ENCODE measurements at places on chromosomes 16 and 17.
A peak's percentile ranks its signal among the peaks of the same experiment; 100 is the strongest.

- H3K27ac ChIP-seq, result peak overlapping the region; percentile 78
- H3K27me3 ChIP-seq, result no peaks in the 10 kb centered on the region
- no peak for DNase-seq
- H3K36me3 ChIP-seq, result no peaks in the 10 kb centered on the region
- no peak overlapping the region for H3K4me3 ChIP-seq
These were observed 1.3 kb downstream of the RNF157 start for GRCh38 chr17:76238847-76239537.

GRCh38 chr17:68867759-68868516, 87.3 kb downstream of the ABCA8 start:
- no peaks in the 10 kb centered on the region for H3K4me1 ChIP-seq
- no peaks in the 10 kb centered on the region for H3K27me3 ChIP-seq
- no peaks in the 10 kb centered on the region for H3K36me3 ChIP-seq
- DNase-seq, result no peak

DNA sequence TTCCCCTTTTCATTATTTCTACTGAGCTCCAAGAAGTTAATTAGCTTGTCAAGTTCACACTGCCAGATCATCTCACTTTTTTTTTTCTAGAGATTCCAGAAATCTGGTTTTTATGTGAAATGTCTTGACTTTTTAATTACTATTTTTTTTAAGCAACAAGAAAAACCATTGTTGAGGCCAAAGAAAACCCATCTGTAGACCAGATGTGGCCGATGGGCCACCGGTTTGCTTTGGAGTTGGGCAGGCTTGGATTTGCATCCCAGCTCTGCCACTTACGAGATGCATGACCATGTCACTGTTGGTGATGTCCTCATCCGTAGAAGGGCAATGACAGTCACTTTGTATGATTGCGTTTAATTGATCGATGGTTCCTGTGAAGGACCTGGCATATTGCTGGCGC, 34.2 kb upstream of the MRTFB start:
- no peaks in the 10 kb centered on the region for H3K4me1 ChIP-seq
- no peaks in the 10 kb centered on the region for H3K27me3 ChIP-seq
- H3K4me3 ChIP-seq, result no peak overlapping the region
- no peak for DNase-seq

GRCh38 chr17:10031606-10032005, 126.5 kb upstream of the RCVRN start:
- H3K4me3 ChIP-seq, result no peak overlapping the region
- no peaks in the 10 kb centered on the region for H3K27me3 ChIP-seq
- H3K4me1 ChIP-seq, result no peaks in the 10 kb centered on the region

- H3K4me3 ChIP-seq, result peak within 1 kb of the TSS; percentile 94
- H3K36me3 ChIP-seq, result no peaks in the 10 kb centered on the region
- DNase-seq, result peak; percentile 78
- H3K4me1 ChIP-seq, result peaks cover 25% of the 10 kb centered on the region
These were observed at the start of gene CHMP6 for GRCh38 chr17:80991645-80992076. Gene CHMP6 (plus strand): TSS chr17:80991841. CDS start chr17:80991919, 78 bp downstream.

DNA sequence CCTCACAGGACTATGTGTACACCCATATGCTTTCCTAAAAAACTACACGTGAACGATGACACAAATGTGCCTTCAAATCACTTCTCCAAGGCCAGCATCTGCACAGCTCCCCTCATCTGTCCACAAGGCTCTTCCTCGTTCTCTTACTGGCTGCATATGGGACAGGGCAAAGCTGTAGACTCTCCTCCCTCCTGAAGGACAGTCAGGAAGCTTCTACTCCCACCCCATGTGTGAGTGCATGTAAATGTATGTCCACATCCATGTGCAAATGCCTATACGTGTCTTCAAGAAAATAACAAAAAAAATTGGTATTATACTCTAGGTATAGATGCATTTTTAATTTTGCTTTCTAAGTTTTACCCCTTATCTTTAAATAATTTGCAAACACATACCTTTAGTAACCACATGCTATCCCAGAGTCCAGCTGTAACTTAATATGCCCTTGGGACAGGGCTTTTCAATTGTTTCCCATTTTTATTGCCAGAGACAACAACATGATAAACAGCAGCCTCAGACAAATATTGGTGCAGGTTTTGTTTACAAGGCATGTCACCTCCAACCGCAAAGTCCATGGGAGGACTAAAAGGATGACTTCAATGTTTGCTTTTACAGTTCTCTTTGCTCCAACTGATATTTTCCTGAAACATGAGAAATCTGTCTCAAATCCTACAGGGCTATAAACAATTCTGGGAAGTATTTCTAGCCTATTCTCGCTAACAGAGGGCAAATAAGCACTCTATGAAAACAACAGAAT, 31.6 kb upstream of the FAAP100 start:
- H3K4me1 ChIP-seq, result no peaks in the 10 kb centered on the region
- H3K36me3 ChIP-seq, result peaks cover 82% of the 10 kb centered on the region
- DNase-seq, result no peak
- H3K4me3 ChIP-seq, result no peak overlapping the region
- no peak overlapping the region for H3K27ac ChIP-seq

DNA sequence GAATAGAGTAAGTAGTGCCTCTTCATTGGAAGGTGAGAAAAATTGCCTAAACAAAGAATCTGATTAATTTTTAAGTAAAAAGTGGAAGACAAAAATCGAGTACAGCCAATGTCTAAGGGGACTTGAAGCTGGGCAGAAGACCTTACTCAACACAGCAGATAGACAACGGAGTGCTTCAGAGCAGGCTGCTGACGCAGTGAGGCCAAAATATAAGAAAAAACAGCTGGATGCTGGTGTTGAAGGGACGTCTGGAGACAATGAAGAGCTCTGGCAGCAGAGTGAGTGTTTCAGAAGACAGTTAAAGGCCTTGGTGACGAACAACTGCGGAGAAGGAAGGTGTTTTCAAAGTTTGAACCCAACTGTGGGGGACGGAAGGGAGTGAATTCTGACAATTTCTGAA, 169.8 kb downstream of the MRTFB start:
- H3K27ac ChIP-seq, result no peak overlapping the region
- no peak overlapping the region for H3K4me3 ChIP-seq
- H3K4me1 ChIP-seq, result no peaks in the 10 kb centered on the region

Data from naive thymus-derived CD4-positive, alpha-beta T cell (primary cell).